GM12878 (cell line): ENCODE measurements at places on chromosomes 3 and 15. TPM values are rescaled to one million over a fixed set of nuclear protein-coding genes. Genes with fewer than 3 reads are reported as not detected.
A peak's percentile ranks its signal among the peaks of the same experiment; 100 is the strongest.

DNA sequence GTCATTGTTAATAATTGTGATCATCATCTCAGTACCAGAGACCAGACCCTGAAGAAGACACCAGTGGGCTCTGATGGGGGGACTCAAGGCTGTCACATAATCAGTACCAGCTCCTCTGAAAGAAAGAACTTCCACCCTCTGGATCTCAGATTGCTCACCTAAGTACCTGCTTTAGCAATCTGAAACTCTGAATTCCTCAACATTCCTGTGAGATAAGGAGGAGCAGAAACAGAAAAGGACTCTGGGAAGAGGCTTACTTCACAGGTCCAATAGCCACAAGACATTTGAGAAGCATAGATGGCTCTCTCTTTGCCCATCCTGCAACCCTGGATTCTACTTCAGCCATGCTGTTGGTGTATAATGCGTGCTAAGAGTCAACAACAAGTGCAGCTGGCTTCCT is 44.0 kb upstream of the OXTR start:
- no peaks in the 10 kb centered on the region for H3K4me1 ChIP-seq
- H3K4me3 ChIP-seq, result no peak overlapping the region
- H3K27ac ChIP-seq, result no peak overlapping the region

DNA sequence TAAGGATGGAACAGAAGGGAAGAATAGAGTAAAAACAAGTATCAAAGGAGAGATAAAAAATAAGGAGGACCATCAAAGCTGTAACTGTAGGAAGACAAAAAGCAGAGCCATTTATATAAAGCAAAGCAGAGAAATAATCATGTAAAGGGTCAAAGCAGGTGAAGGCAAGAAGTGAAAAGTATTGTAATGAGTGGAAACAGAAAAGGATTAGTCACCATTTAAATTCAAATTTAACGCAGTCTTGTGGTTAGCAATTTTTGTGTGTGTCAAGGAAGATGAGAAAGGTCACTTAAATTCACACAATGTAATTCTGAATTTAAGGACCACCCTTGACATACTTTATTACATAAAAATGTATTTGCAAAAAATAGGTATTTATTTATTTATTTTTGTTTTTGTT is 567.8 kb downstream of the ROBO1 start:
- no peaks in the 10 kb centered on the region for H3K36me3 ChIP-seq
- H3K4me1 ChIP-seq, result no peaks in the 10 kb centered on the region
- no peak for DNase-seq
- H3K27ac ChIP-seq, result no peak overlapping the region
- no peak overlapping the region for H3K4me3 ChIP-seq

DNA sequence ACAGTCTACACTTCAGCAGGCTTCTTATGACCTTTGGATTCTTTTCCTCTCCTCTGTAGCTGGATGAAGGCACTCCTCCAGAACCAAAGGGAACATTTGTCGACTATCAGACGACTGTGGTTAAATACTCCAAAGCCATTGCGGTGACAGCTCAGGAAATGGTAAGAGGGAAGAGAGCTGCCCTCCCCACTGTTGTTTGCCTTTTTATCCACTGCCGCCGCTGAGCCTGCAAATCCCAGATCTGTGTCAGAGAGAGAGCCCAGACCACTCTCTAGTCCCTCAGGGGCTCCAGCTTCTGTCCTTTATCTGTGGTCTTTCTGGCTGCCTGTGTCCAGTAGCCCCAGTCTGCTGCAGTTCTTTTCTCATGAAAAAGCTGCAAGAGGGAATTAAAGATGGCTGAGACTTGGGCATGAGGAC is 261.5 kb upstream of the TPM1 start:
- no peak overlapping the region for H3K27ac ChIP-seq
- no peak overlapping the region for H3K4me3 ChIP-seq
- H3K4me1 ChIP-seq, result no peaks in the 10 kb centered on the region
- H3K27me3 ChIP-seq, result peaks cover 2% of the 10 kb centered on the region; the same call in 1 of the 2 replicates
- no peaks in the 10 kb centered on the region for H3K36me3 ChIP-seq

Gene TLR9
- 4.8 and 6.9 TPM in 2 replicates for total RNA-seq

Gene IDH3A
- 175 and 193 TPM in 2 replicates for total RNA-seq

DNA sequence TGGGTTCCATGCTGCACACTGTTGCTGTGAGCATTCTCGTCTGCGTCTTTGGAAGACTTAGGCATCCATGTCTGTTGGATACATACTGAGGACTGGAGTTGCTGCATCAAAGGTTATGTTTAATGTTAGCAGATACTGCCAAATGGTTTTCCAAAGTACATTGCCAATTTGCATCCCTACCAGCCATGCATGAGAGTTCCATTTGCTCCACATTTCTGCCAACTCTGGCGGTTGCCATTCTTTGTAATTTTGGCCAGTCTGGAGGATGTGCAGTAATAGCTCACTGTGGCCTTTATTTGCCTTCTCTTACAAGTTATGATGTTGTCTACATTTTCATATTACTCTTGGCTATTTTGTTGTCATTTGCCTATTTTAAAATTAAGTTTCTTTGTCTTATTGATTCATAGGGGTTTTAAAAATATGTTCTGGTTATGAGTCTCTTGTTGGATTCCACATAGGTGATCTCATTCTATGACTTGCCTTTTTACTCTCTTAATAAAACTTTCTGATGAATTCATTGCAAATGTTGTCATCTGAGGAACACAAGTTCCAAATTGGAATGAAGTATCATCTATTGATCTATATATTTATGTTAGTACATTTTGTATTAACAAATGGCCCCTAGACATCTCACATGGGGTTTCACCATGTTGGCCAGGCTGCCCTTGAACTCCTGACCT is 42.1 kb downstream of the FBLN2 start:
- H3K27ac ChIP-seq, result no peak overlapping the region
- H3K36me3 ChIP-seq, result no peaks in the 10 kb centered on the region
- DNase-seq, result no peak
- H3K4me3 ChIP-seq, result no peak overlapping the region

- H3K4me1 ChIP-seq, result no peaks in the 10 kb centered on the region
- no peaks in the 10 kb centered on the region for H3K27me3 ChIP-seq
- H3K27ac ChIP-seq, result no peak overlapping the region
- no peak for DNase-seq
- no peak overlapping the region for H3K4me3 ChIP-seq
- H3K36me3 ChIP-seq, result no peaks in the 10 kb centered on the region
These were observed 517.5 kb downstream of the NTRK3 start for GRCh38 chr15:87739081-87739480.

DNA sequence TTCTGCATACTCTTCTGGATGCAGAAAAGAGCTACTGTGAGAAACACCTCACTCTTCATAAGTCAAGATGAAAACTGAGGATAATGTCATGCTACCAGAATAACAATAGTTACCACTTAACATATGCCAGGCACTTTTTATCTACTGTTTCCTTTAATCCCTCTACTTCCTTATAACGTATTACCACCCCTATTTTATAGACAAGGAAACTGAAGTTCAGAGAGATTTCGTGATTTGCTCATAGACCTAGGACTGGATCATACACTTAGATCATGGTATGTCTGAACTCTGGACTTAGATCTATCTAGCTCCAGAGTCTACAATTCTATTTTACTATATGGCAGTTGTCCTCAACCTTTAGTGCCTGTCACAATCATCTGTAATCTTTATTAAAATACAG is 155.7 kb upstream of the TSPAN3 start:
- no peak overlapping the region for H3K4me3 ChIP-seq
- H3K27ac ChIP-seq, result no peak overlapping the region
- no peaks in the 10 kb centered on the region for H3K36me3 ChIP-seq
- DNase-seq, result no peak
- H3K27me3 ChIP-seq, result no peaks in the 10 kb centered on the region

- no peak overlapping the region for H3K27ac ChIP-seq
- no peaks in the 10 kb centered on the region for H3K36me3 ChIP-seq
- no peaks in the 10 kb centered on the region for H3K4me1 ChIP-seq
- H3K4me3 ChIP-seq, result no peak overlapping the region
- no peaks in the 10 kb centered on the region for H3K27me3 ChIP-seq
- DNase-seq, result no peak
These were observed 141.3 kb upstream of the DPPA4 start for GRCh38 chr3:109478614-109479013.

GRCh38 chr3:46416125-46416810 is 9.2 kb downstream of the CCRL2 start:
- DNase-seq, result no peak
- H3K27me3 ChIP-seq, result no peaks in the 10 kb centered on the region
- H3K4me1 ChIP-seq, result no peaks in the 10 kb centered on the region
- no peak overlapping the region for H3K27ac ChIP-seq

- H3K36me3 ChIP-seq, result no peaks in the 10 kb centered on the region
- H3K27ac ChIP-seq, result no peak overlapping the region
- no peaks in the 10 kb centered on the region for H3K4me1 ChIP-seq
- H3K27me3 ChIP-seq, result no peaks in the 10 kb centered on the region
These were observed 1005.2 kb upstream of the CADM2 start for GRCh38 chr3:83953417-83954089.

GRCh38 chr3:16073203-16073602 is 101.3 kb upstream of the GALNT15 start:
- H3K4me3 ChIP-seq, result no peak overlapping the region
- H3K27me3 ChIP-seq, result no peaks in the 10 kb centered on the region; the same call in 1 of the 2 replicates
- no peaks in the 10 kb centered on the region for H3K4me1 ChIP-seq
- H3K27ac ChIP-seq, result no peak overlapping the region
- DNase-seq, result no peak
- no peaks in the 10 kb centered on the region for H3K36me3 ChIP-seq

Gene GHSR
- not detected in 2 replicates for total RNA-seq

- no peaks in the 10 kb centered on the region for H3K27me3 ChIP-seq
- peak overlapping the region; percentile 83 for H3K27ac ChIP-seq
- H3K4me1 ChIP-seq, result peaks cover 29% of the 10 kb centered on the region
- DNase-seq, result no peak
- H3K4me3 ChIP-seq, result peak overlapping the region; percentile 57
These were observed 3.1 kb downstream of the CIAO2A start for GRCh38 chr15:64090527-64090926.

- H3K27ac ChIP-seq, result peak overlapping the region; percentile 71
- DNase-seq, result peak; percentile 96
- H3K4me1 ChIP-seq, result peaks cover 34% of the 10 kb centered on the region
- no peak overlapping the region for H3K4me3 ChIP-seq
- H3K36me3 ChIP-seq, result no peaks in the 10 kb centered on the region
- H3K27me3 ChIP-seq, result no peaks in the 10 kb centered on the region
These were observed 24.3 kb upstream of the FLNB start for GRCh38 chr3:57983734-57984518.

Gene PP2D1
- not detected in 2 replicates for total RNA-seq

Gene OXSM
- 12.3 and 12.9 TPM in 2 replicates for total RNA-seq

- no peaks in the 10 kb centered on the region for H3K36me3 ChIP-seq
- H3K4me3 ChIP-seq, result no peak overlapping the region
- no peak for DNase-seq
- H3K27ac ChIP-seq, result no peak overlapping the region
- no peaks in the 10 kb centered on the region for H3K27me3 ChIP-seq
These were observed 311.9 kb downstream of the PLOD2 start for GRCh38 chr3:145849115-145849514.

- H3K4me1 ChIP-seq, result no peaks in the 10 kb centered on the region
- no peak overlapping the region for H3K4me3 ChIP-seq
- no peaks in the 10 kb centered on the region for H3K27me3 ChIP-seq
- H3K36me3 ChIP-seq, result no peaks in the 10 kb centered on the region; the same call in 1 of the 2 replicates
- DNase-seq, result no peak
- no peak overlapping the region for H3K27ac ChIP-seq
These were observed 169.1 kb upstream of the TSPAN3 start for GRCh38 chr15:77239882-77240608.

GRCh38 chr15:42591238-42591934 is 16.0 kb downstream of the STARD9 start:
- no peaks in the 10 kb centered on the region; the same call in 1 of the 2 replicates for H3K36me3 ChIP-seq
- no peaks in the 10 kb centered on the region for H3K27me3 ChIP-seq
- H3K4me3 ChIP-seq, result no peak overlapping the region
- no peak overlapping the region for H3K27ac ChIP-seq
- no peaks in the 10 kb centered on the region for H3K4me1 ChIP-seq

- no peaks in the 10 kb centered on the region for H3K4me1 ChIP-seq
- H3K36me3 ChIP-seq, result no peaks in the 10 kb centered on the region
- no peaks in the 10 kb centered on the region; the same call in 1 of the 2 replicates for H3K27me3 ChIP-seq
- DNase-seq, result no peak
- no peak overlapping the region for H3K4me3 ChIP-seq
These were observed 178.0 kb downstream of the FMN1 start for GRCh38 chr15:33016405-33017024.

DNA sequence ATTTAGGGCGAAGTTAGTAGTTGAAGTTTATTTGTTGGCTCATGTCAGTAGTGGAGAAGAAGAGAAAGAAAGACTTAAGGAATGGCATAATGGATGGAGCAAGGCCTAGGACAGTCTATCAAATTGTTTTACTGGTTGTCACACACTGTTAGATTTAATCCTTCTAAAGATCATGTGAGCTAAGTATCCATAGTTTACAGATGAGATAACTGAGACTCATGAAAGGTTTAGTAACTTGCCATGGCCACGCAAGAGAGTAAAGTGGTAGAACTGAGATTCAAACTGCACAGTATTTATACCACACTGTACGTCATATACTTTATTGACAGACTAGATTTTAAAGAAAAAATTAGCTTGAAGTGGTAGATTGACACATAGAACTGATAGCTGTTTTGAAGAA is 11.4 kb downstream of the SPRED1 start:
- H3K27ac ChIP-seq, result no peak overlapping the region
- DNase-seq, result no peak
- H3K36me3 ChIP-seq, result no peaks in the 10 kb centered on the region
- no peaks in the 10 kb centered on the region for H3K27me3 ChIP-seq

DNA sequence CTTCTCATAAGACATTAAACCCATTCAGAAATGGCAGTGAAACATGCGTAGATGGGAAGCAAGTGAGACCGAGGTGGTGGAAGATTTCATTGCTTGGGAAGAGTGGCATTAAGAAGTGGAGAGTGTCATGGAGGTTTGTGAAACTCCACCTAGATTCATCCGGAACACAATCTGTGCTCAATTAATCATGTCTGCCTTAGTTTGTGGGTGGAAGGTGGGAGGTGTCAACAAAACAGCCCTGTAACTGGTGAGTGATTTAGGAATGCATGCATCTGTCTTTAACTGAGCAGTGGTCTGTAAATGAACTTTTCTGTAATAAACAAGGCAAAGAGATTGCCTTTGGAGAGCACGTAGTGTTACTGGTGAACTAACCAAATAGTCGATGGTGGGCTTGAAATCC is 113.7 kb downstream of the WNT5A start:
- H3K4me3 ChIP-seq, result no peak overlapping the region
- H3K36me3 ChIP-seq, result no peaks in the 10 kb centered on the region
- H3K27me3 ChIP-seq, result no peaks in the 10 kb centered on the region

GRCh38 chr15:51332206-51333147 is 5.9 kb downstream of the CYP19A1 start:
- no peaks in the 10 kb centered on the region for H3K36me3 ChIP-seq
- H3K4me3 ChIP-seq, result no peak overlapping the region
- no peak for DNase-seq
- H3K27me3 ChIP-seq, result 0 out of 2 replicates have a peak, but pooled peaks cover 2% of the 10 kb centered on the region

Gene SPATA12
- 0.29 and 0.38 TPM in 2 replicates for total RNA-seq

DNA sequence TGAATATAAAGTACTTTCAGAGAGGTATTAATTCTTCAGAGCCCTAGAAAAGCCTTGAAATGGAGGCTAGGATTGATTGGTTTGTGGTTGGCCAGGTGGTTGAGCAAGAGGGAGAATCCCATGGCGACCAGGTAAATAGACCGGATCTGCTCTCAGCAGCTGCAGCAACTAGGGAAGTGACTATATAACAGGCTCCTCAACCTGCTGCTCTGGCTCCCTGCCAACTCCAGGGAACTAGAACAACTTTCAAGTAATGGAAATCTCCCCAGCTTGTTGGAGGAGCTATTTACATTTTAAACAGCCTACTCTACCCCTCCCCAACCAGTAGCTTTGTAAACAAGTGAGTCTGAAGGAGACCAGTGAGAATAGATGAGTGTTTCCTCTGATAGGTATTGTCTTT is 121.8 kb upstream of the CADM2 start:
- no peak for DNase-seq
- H3K4me3 ChIP-seq, result no peak overlapping the region
- H3K27me3 ChIP-seq, result no peaks in the 10 kb centered on the region
- H3K36me3 ChIP-seq, result no peaks in the 10 kb centered on the region
- no peaks in the 10 kb centered on the region for H3K4me1 ChIP-seq
